Activated CD8-positive, alpha-beta T cell treated with anti-CD3 and anti-CD28 coated beads for 36 hours (primary cell): ENCODE measurements at places on chromosomes 1 and 21. TPM values are rescaled to one million over a fixed set of nuclear protein-coding genes. Genes with fewer than 3 reads are reported as not detected.
A peak's percentile ranks its signal among the peaks of the same experiment; 100 is the strongest.

- no peaks in the 10 kb centered on the region for H3K4me1 ChIP-seq
- peaks cover 21% of the 10 kb centered on the region for H3K27me3 ChIP-seq
- no peaks in the 10 kb centered on the region for H3K36me3 ChIP-seq
Measured at GRCh38 chr1:214193691-214194090, 87.3 kb upstream of the SMYD2 start.

DNA sequence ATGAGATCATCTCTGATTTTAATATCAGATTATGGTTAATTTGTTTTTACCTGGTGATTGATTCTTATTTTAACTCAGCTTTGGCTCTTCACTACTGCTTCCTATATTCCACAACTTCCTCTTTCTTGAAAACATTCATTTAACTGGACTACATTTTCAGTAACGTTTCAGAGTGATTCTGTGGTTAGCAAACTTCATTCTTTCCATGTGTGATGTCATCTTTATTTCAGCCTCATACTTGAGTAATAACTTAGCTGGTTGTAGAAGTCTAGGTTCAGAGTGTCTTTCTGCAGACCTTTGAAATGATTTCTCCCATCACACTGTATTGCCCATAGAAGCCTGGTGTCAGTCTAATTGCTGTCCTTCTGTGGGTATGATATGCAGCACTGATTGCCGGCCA lies 36.0 kb upstream of the SLC35F3 start:
- no peaks in the 10 kb centered on the region for H3K36me3 ChIP-seq
- no peak for DNase-seq
- peaks cover 4% of the 10 kb centered on the region for H3K27me3 ChIP-seq
- no peak overlapping the region for H3K27ac ChIP-seq
- H3K4me1 ChIP-seq, result no peaks in the 10 kb centered on the region

- H3K27ac ChIP-seq, result peak overlapping the region; percentile 72
- H3K36me3 ChIP-seq, result no peaks in the 10 kb centered on the region
- H3K4me3 ChIP-seq, result no peak overlapping the region
- DNase-seq, result peak; percentile 73
- H3K27me3 ChIP-seq, result no peaks in the 10 kb centered on the region
Measured at GRCh38 chr1:169049258-169049938, 57.1 kb upstream of the ATP1B1 start.

LRRC3 gene
- 1.8 TPM for total RNA-seq

- H3K27me3 ChIP-seq, result peaks cover 11% of the 10 kb centered on the region
- H3K36me3 ChIP-seq, result no peaks in the 10 kb centered on the region
- no peak for DNase-seq
- H3K27ac ChIP-seq, result no peak overlapping the region
- no peak overlapping the region for H3K4me3 ChIP-seq
Measured at GRCh38 chr1:207191061-207191460, 87.0 kb downstream of the C4BPA start.

- H3K4me1 ChIP-seq, result peaks cover 4% of the 10 kb centered on the region
- DNase-seq, result no peak
- no peaks in the 10 kb centered on the region for H3K36me3 ChIP-seq
- H3K27ac ChIP-seq, result no peak overlapping the region
- H3K27me3 ChIP-seq, result peaks cover 5% of the 10 kb centered on the region
Measured at GRCh38 chr1:22290611-22291010, 147.7 kb upstream of the WNT4 start.

DNA sequence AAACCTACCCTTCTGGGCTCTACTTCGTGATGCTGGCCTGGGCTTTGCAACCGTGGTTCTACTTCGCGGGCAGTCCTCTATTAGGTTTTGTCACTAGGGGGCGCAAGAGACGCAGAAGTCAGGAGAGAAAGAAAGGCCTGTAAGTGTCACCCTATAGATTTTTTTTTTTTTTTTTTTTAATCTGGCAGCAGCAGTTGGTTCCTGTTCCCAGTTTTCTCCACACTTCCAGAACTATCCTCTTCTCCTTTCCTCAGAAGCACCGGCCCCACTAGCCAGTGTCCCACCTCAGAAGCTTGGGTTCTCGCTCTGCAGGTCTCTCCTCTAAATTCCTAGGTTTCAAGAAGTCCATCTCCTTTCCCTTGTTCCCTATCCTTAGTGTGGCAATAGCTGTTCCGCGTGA lies 9.1 kb upstream of the LCE2D start:
- no peaks in the 10 kb centered on the region for H3K36me3 ChIP-seq
- DNase-seq, result peak; percentile 70
- H3K27ac ChIP-seq, result no peak overlapping the region
- H3K4me3 ChIP-seq, result no peak overlapping the region
- H3K27me3 ChIP-seq, result peaks cover 4% of the 10 kb centered on the region
- no peaks in the 10 kb centered on the region for H3K4me1 ChIP-seq

GRCh38 chr1:6544831-6545230 lies 9.5 kb downstream of the NOL9 start:
- peaks cover 49% of the 10 kb centered on the region for H3K36me3 ChIP-seq
- DNase-seq, result no peak
- H3K4me3 ChIP-seq, result no peak overlapping the region
- peaks cover 32% of the 10 kb centered on the region for H3K4me1 ChIP-seq
